ENCODE measurements at places on chromosomes 13 and 19.

- no peak for DNase-seq
These were observed 62.9 kb downstream of the NHLRC3 start for GRCh38 chr13:39100996-39101738.

DNA sequence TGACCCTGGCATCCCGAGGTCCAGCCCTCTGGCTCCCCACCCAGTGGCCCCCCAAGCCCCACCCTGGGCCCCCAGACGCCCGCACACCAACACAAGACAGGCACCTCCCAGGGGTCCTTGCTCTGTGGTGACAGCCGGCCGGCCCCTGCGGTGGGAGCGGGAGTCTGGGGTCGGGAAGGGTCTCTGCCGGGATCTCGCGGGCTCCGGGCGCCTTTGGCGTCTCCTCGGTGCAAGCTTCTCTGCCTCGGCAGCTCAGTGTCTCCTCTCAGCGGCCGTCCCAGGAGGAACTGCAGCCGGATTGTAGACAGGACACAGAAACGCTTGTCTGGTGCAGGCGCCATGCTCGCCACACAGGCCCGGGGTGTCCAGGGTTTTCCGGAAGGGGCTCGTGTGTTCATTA is 43.7 kb downstream of the TMEM255B start:
- no peak for DNase-seq

DNA sequence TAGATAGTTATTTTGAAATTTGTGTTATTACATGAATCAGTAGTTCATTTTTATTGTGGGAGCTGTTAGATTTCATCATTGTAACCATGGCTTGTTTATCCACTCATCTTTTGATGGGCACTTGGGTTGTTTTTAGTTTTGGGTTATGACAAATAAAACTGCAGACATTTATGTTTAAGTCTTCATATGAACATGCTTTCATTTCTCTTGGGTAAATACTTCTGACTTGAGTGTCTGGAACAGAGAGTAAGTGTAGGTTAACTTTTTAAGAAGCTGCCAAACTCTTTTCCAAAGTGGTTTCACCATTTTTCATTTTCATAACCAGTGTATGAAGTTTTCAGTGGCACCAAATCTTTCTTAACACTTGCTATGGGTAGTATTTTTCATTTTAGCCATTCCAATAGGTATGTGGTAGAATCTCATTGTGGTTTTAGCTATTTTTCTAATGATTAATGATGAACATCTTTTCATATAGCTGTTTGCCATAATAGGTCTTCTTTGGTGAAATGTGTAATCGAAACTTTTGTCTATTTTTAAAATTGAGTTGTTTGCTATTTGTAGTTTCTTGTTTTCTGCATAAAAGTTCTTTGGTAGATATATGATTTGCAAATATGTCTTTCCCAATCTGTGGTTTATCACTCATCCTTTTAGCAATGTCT is 17.9 kb downstream of the SLAIN1 start:
- no peak for DNase-seq

GRCh38 chr19:18490728-18491127 is 31.1 kb downstream of the ELL start:
- no peak for DNase-seq

- no peak for DNase-seq
These were observed 96.7 kb downstream of the RNASEH2B start for GRCh38 chr13:51006067-51006845.

DNA sequence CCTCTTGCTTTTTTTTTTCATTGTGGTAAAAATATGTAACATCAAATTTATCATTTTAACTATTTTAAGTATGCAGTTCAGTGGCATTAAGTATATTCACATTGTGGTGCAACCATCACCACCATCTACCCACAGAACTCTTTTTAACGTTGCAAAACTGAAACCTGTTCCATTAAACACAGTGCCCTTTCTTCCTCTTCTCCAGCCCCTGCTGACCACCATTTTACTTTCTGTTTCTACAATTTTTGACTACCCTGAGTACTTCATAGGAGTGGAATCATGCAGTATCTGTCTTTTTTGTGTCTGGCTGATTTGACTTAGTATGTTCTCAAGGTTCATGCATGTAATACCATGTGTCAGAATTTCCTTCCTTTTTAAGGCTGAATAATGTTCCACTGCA is 153.1 kb downstream of the FGF9 start:
- no peak for DNase-seq

DNA sequence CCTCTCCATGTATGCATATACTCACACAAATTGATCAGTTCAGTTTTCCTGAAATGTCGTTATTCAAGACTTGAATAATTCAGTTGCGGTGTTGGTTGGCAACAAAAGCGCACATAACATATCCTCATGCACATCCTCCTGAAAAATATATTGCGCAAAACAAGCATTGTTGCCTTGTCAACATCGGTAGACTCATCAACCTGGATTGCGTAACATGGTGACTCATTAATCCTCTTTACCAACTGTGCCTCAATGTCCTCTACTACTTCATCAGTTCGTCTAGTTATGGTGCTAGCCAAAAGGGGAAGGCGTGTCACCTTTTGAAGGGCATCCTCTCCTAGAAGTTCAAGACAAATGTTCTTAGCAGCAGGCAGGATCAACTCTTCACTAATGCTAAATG is 357.7 kb downstream of the LMO7 start:
- no peak for DNase-seq

- DNase-seq: no peak
These were observed 173.8 kb upstream of the SOX1 start for GRCh38 chr13:111893071-111893606.

- no peak for DNase-seq
These were observed 7.1 kb downstream of the SMIM7 start for GRCh38 chr19:16652854-16653253.

DNA sequence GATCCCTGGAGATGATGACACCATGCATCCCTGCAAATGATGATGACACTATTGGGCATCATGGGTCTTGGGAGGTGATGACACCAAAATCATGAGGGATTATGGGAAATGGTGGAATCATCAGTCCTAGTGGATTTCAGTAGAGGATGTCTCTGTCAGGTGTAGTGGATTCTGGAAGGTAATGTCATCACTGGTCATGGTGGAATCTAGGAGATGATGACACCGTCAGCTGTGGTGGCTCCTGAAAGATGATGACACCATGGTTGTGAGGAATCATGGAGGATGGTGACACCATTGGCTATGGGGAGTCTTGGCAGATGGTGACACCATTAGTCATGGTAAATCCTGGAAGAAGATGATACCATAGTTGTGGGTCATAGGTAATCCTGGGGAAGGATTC is 11.9 kb downstream of the SHISA7 start:
- no peak for DNase-seq

DNA sequence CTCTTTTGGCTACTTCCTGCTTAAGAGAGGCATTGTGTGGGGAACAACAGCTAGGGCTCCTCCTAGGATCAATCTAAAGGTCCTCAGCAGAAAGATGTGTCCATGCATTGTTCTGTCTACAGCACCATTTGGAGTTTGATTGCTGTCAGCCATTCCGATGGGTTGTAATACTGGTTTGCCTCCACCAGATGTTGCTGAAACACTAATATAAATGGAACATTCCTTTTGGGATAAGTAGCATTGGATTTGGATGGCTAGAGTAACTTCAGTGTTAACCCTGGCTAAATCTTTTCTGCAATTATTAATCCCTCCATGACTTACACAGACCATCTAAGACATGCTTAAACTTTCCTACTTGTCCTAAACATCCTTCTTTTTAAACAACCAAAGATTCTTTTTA is 104.2 kb downstream of the TDRD3 start:
- DNase-seq: no peak

DNA sequence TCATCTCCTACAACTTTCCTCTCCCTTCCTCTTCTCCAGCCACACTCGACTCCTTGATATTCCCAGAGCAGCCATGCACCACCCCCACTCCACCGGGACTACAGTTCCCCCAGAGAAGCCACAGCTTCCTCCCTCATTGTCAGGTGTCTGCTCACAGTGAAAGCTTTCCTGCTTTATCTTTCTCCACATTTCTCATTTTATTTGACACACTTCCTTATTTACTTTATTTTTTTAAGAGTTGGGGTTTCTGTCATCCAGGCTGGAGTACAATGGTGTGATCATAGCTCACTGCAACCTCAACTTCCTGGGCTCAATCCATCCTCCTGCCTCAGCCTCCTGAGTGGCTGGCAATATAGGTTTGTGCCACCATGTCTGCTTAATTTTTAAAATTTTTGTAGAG is 464.6 kb downstream of the MYO16 start:
- no peak for DNase-seq

DNA sequence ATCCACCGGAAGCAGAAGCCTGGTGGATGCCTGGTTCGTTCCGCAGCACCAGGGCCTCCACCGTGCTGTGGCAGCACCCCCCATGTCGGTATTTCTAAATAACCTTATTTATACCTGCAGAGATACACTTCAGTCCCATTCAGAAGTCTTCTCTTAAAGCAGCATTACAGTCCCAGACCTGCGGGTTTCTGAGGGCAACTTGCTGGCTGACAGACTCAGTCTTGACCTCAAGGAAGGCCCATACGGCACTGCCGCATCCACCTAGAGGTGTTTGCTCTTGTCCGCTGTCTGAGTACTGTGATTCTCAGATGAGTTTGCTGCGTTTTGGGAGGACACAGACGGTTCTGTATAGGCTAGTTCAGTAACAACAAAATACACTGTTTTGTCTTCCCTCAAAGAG is 16.9 kb upstream of the TEX29 start:
- no peak for DNase-seq

DNA sequence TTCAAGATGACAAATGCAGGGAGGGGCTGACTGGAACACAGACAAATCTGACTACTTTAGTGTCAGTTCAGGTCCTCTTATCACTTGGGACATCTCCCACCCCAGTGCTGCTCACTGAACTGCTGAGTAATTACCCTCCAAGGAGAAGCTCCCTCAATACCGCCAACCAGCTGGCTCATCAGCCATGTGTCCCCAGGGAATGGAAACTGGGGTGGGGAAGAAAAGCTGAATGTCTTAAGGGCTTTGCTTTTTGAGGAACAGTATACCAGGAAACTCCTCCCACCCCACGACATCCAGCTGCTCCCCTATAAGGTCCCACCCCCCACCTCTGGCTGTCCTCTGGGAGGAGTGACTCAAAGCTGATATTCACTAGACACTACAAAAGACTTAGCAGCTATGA is 2.0 kb downstream of the ZNF823 start:
- DNase-seq: no peak

DNA sequence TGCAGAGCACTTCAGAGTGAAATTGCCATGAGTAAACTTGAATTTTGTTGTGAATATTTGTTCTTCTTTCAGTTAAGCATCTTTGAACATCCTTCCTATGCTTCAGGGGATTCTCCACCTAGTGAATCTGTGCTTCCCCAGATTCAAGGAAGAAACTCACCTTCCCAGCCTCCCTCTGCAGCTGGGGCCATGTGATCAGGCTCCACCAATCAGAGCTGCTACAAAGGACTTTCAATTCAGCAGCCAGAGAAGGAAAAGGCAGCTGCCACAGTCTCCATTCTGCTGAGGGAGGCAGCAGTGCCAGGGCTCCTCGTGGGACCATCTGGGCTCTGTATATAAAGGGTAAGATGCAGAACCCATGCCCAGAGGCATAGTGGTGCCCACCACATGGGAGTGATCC is 89.7 kb upstream of the SIAH3 start:
- DNase-seq: no peak

GRCh38 chr19:10431943-10432735 is 11.8 kb downstream of the PDE4A start:
- peak; percentile 43 for DNase-seq

GRCh38 chr13:43484432-43485225 is 302.1 kb downstream of the ENOX1 start:
- no peak for DNase-seq

GRCh38 chr13:33236021-33236420 is 49.5 kb downstream of the STARD13 start:
- no peak for DNase-seq

DNA sequence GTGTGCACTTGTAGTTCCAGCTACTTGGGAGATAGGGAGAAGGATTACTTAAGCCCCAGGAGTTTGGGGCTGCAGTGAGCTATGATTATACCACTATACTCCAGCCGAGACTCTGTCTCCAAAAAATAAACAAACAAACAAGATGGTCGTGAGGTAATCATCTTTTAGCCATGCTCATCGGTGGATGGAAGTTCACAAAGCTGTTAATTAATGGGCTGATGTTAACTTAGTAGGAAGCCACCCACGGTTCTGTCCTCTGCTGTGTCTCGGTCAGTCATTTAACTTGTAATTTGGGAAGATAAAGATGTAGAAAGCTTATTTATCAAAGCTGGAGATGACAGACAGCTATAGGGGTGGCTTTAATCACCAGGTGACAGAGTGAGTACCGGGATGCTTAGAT is 64.9 kb downstream of the ARHGEF18 start:
- DNase-seq: no peak

DNA sequence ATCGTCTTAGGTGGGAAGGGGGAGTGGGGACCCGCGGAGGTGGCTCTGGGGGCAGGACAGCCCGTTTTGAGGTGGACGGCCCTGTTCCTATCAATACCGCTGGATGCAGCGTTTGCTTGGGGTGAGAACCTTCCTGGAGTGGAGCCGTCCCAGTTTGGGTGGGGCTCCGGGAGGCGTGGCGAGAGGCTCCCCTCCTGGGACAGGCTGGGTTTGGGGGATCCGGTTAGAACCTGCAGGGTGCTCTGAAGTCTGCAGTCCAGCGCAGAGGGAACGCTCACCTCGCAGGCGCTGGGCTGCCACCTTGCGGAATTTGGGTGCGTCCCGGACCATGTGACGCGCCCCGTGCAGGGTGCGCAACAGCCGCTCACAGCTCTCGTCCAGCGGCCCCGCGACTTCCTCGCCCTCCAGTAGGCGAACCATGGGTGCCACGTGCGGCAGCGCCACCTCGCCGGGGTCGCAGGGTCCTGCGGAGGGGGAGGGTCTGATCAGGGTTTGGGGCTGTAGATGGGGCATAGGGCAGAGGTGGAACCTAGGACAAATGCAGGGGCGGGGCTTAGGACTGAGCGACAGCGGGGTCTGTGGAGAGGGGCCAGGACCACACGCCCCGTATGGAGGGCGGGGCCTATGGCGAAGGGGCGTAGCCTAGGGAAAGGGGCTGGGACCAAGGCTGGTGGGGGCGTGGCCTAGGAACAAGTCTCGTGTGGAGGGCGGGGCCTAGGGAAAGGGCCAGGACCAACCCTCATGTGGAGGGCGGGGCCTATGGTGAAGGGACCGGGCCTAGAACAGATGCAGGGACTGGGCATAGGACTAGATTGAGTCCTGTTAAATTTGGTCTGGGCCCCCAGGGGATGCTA is 13.8 kb downstream of the SH2D3A start:
- DNase-seq: peak; percentile 62

GRCh38 chr19:17183271-17183761 is 31.8 kb upstream of the USE1 start:
- DNase-seq: no peak

GRCh38 chr19:56120371-56121179 is 520 bp downstream of the ZNF787 start:
- peak; percentile 68 for DNase-seq

DNA sequence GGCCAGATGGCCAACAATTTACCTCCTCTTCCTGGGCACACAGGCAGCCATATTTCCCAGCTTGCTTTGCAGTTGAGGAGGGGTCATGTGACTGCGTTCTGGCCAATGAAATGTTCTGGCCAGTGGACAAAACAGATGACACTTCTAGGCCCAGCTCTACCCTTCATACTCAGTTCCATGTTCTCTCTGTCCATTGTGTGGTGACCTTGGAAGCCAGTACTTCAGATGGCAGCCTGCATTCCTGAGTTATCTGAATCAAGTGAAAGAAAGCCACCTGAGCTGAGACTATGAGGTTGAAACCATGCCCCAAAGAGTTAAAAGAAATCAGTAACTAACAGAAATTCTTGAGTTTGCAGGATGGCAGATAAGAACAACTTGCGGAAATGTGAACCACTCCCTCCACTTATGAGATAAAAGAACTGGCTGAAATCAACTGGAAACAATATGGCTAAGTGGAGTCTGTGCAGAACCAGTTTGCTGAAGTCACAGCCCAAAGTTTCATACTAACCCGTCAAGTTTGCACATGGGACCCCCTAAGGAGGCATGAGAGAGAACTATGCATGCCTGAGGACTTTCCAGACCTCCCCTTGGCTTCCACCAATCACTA is 8.1 kb downstream of the FAM187B start:
- no peak for DNase-seq
